Ovary (tissue), 10 donors: ENCODE measurements at places on chromosomes 2 and 18. TPM values are rescaled to one million over a fixed set of nuclear protein-coding genes. Genes with fewer than 3 reads are reported as not detected.

The SLC8A1 gene
- 1.3 TPM for polyA plus RNA-seq

DNA sequence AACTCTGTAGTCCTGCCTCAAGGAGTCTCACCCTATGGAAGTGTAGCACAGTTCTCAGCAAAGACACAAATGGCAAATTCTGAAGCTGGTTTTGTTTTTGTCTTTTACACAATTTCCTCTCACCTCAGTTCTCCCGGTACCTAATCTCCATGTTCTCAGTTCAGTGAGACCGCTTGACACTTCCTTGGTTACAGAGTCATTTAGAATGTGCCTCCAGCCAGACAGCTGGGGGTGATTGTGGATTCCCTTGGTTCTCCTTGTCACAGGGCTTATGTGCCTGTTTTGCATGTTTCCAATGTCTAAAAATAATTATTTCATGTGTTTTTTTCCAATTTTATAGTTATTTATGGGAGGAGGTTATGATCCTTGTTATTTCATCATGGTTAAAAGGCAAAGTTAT, 379.5 kb upstream of the MAP2 start:
- DNase-seq, result no peak

DNA sequence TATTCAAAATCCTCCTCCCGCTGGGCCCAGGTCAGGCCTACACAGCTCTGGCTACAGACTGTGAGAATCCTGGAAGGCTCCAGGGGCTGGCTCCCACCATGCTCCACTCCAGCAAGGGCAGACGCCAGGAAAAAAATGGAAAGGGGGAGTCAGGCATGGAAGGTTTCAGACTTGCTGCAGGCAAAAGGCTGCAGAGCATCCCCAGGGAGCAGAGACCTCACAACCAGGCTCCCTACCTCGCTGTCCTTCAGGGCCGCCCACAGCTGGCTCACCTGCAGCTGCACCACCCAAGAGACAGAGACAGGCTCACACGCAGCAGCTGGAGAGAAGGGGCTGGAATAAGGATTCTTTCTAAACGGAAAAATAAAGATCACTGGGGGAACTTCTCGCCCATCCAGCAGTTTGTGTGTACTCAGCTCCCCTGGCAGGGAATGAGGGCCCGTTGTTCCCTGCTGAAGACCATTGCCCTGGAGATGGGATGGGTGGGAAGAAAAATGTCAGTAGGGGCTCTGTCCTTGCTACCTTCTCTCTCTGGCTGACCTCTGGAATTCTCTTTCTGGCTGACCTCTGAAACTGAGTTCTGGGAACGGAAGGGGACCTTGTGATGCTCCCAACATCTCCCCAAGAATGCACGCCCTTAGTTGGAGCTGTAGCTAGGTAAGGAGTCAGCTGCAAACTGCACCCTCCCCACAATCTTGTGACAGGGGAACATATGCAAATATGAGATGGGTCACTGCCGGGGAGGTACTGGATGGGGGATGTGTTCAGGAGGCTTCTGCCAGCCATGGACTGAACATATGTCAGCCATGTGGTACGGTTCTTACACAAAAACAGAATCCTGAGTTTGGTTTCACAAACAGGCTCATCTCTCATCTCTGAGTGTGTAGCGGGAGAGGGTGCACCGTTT, 34.5 kb downstream of the BCL2 start:
- DNase-seq, result no peak

DNA sequence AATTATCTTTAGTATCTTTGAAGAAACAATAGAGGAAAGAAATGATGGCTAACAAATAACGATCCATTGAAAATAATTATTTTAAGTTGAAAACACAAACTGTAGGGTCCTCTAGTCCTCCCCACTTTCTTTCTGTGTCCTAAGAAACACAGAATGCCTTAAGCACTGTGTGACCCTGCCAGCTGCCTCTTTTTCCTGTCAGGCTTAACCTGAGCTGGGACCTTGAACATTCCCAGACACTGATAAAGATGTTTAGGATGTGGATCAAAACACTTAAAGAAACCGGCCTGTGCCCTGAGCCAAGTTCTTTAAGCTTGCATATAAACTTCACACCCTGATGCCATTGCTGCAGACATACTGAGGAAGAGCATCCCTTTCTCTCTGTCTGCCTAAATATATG, 755.4 kb upstream of the VRK2 start:
- no peak for DNase-seq

DNA sequence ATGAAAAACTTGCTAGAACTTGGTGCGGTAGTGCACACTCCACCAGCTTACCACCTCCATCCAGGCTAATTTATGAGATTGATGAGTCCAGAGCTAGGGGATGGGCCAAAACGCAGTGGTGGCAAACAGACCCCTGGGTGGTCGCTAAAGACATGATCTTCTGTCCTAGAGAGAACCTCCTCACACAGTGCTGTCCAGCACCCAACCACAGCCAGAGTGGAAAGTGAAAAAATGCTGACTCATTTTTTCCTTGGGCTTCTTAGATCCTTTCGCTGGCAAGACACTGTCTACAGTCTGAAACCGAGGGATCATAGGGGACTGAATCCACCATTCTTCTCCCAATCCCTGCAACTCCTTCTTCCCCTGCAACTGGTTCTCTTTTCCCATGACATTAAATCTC, 4.1 kb downstream of the ANTXR1 start:
- no peak for DNase-seq

GRCh38 chr2:71465356-71465755, 12.0 kb downstream of the DYSF start:
- DNase-seq, result no peak

GRCh38 chr2:136305517-136306192, 187.7 kb upstream of the CXCR4 start:
- no peak for DNase-seq

DNA sequence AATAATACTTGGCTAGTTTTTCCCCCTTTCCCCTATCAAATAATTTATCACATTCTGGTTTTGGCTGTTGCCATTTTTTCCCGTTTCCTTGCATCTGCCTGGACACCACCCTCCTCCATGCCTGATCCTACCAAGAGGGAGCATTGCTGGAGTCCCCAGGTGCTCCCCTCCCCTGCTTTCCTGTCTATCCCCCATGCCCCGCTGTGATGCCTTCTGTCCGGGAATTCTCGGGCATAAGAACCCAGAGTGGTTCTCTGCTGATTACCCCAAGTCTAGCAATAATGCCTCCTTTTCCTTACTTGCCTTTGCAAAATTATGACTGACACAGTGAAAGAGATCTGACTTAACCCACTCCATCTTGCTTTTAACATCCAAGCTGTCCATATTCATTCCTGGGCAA, 248.0 kb upstream of the PXDN start:
- DNase-seq, result no peak

- DNase-seq, result no peak
These were observed 1607.3 kb upstream of the CELF4 start for GRCh38 chr18:39172695-39173421.

The RAB31 gene
- polyA plus RNA-seq, result 44.3 TPM

GRCh38 chr2:13401312-13401711, 684.6 kb downstream of the TRIB2 start:
- no peak for DNase-seq

The ITPRIPL1 gene
- 1.2 TPM for polyA plus RNA-seq

- DNase-seq, result no peak
These were observed 14.7 kb downstream of the UGT1A10 start for GRCh38 chr2:233650981-233651380.

- no peak for DNase-seq
These were observed 18.4 kb downstream of the MREG start for GRCh38 chr2:215994911-215995310.

The SLC16A14 gene
- 6.1 TPM for polyA plus RNA-seq

DNA sequence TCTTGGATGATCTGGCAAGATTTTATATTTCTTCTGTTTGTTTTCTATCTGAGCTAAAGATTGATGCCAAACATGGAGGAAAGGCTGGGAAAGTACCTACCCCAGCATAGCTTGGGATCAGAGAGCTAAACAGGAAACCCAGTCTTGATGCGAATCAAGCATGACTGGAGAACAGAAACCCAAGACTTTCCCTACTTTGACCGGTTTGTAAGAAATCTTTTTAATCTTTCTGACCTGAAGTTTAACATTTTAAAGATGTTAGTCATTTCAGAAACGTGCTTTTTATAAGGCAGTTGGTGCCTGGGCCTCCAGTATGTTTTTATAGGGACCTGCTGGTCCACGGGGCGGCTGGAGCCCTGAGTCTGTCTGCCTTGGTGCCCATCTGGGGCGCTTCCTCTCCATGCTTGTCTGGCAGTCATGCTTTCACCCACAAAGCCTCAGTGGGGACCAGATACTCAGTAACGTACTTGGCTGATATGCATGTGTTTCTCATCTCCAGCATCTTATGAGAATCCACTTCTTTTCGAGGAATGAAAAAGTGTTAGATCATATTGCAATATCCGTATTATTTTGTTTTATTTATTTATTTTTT, 266.5 kb downstream of the PTGR3 start:
- DNase-seq, result no peak

The DSC1 gene
- polyA plus RNA-seq, result not detected

- no peak for DNase-seq
These were observed 262.4 kb downstream of the INSIG2 start for GRCh38 chr2:118350621-118351020.

- no peak for DNase-seq
These were observed 44.5 kb downstream of the DDX18 start for GRCh38 chr2:117858892-117859531.

DNA sequence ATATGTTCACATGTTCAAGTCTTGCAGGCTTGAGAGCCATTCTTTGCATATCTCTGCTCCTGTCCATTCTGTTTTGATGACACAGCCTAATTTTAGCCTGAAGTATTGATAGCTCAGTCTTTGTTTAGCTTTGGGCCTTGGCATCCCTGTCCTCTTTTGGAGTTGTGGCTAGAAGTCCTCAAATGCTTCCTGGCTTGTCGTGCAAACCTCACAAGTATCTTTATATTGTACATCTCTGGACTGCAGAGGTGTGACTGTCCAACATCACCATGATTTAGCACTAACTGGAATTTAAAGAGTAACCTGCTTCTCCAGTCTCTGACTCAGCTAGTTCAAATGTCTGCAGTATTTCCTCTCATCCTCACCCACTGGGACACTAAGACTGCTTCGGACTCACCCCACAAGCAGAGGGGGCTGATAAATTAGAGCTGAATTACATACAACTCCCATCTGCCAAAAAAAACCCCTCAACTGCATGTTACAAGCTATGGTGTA, 11.7 kb downstream of the PFN4 start:
- DNase-seq, result no peak

DNA sequence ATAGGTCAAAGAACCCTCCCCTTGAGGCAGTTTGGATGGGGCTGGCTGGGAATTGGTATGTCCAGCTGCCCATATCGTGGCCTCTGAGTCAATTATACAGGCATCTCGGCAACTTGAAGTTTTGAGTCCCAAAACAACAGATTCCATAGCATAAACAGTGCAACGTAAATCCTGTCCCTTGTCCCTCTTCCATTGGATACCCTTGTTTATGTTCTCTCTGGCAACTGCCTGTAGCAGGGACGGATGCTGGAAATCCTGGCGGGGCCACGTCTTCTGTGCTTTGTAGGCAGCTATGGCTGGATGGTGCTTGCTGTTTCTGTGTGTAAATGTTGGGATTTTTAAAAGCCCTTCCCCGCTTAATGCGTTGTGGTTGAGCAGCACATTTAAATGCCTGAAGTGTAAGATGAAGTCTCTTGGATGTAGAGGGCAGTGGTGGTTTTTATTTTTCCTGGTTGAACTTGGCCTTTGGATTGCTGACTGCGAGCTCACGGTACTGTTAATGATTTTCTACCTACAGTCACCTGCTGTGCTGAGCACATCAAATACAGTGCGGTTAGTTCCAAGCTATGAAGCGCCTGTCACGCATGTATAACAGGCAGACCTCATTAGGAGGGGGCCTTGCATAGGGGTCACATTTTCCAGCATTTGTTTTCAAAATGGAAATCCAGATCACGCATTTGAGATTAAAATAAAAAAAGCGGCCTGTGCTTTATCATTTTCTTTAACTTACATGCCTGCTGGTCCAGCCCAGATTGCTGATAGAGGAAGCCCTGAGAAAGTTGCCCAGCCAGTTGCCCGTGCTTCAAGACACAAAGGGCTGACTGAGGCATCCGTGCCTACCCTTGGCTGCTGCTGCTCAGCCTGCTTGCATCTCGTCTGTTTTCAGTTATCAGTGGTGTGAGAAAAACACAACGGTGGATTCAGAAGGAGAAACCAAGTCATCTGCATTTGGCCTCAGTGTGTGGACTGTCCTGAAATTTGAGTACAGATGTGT, 84.7 kb downstream of the NEDD4L start:
- DNase-seq, result no peak

- no peak for DNase-seq
These were observed 71.1 kb downstream of the ROCK1 start for GRCh38 chr18:21040466-21040865.

The FOXD4L1 gene
- polyA plus RNA-seq, result not detected

- DNase-seq, result no peak
These were observed 668 bp upstream of the ANKRD12 start for GRCh38 chr18:9135912-9136314.

The MPPE1 gene
- 22.7 TPM for polyA plus RNA-seq

- no peak for DNase-seq
These were observed 28.1 kb downstream of the MRPL33 start for GRCh38 chr2:27799646-27800010.

The HOXD11 gene
- 0.07 TPM for polyA plus RNA-seq

- no peak for DNase-seq
These were observed 17.3 kb downstream of the PHLPP1 start for GRCh38 chr18:62732617-62733016.

- DNase-seq, result no peak
These were observed 47.5 kb downstream of the ANKRD44 start for GRCh38 chr2:197263077-197263476.

- no peak for DNase-seq
These were observed 53.2 kb downstream of the UXS1 start for GRCh38 chr2:106140913-106141312.

DNA sequence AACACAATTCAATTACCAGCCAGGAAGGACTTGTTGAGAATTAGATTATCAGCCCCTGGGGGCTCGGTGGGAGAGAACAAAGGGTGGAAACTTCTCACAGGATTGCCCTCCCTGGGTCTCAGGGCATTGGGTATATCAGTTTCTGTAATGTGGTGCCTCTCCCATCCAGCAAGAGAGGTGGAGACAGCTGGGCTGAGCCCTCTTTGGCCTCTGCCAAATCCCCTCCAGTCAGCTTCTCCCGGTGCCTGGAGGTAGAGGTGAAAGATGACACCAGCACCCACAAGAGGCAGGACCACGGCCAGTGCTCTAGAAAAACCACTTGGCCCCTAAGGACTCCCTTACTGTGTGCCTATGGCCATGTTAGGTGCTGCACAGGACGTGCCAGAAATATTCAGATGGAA, 179.7 kb downstream of the HAUS1 start:
- DNase-seq, result no peak

The HOXD10 gene
- 1.1 TPM for polyA plus RNA-seq

DNA sequence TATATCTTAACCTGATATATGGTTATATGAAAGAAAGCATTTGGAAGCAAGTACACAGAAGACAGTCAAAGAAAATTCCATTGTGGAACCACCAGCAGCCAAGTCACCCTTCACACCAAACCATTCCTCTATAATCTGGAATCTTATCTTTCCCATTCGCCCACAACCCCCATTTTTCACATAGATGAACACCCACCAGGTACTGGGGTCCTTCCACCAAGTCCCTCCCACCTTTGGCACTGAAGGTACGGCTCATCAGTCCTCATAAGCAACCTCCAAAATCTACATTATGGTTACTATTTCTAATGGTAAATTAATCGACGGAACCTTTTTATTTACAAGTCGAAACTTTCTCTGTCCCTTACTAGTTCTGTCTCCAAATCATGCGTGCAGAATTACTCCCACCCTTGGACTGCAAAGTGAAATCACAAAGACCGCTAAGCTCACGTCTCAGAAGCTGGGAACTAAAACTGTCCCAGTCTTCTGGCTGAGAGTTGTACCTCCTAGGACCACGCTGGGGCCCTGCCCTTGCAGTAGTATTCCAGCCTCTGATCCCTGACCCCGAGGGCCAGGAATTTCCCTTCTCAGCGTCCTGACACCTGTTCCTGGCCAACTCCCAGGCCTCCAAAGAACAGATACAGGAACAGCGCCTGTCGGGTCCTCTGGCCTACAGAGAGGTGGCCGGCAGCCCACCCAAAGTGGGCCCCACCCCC, 702 bp downstream of the OLA1 start:
- DNase-seq, result no peak
